ENCODE measurements at places on chromosomes 12 and 14.

DNA sequence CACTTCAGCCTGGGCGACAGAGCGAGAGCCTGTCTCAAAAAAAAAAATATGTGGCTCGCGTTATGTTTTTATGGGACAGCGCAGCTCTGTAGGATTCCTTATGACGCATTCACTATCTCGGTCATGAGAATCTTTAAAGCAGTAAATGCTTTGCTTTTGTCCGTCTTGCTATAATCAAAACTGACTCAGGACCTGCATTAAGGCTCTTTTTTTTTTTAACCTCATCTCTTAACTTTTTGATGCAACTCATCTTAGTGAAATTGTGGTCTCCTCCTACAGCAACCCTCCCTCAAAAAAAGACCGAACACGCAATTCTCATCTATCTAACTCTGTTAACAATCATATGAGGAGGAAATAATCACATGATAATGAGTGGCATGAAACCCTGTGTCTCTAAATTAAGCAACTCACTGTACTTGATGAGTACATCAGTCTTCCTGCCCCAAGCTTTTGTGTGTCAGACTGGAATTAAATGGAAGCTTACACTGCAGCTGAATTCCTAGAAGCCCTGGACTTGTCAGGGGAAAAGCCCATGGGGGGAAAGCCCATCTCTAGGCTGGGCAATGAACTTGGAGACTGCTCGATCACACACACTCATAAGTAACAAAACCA is 4.3 kb downstream of the P2RX4 start:
- DNase-seq, result peak; percentile 75

DNA sequence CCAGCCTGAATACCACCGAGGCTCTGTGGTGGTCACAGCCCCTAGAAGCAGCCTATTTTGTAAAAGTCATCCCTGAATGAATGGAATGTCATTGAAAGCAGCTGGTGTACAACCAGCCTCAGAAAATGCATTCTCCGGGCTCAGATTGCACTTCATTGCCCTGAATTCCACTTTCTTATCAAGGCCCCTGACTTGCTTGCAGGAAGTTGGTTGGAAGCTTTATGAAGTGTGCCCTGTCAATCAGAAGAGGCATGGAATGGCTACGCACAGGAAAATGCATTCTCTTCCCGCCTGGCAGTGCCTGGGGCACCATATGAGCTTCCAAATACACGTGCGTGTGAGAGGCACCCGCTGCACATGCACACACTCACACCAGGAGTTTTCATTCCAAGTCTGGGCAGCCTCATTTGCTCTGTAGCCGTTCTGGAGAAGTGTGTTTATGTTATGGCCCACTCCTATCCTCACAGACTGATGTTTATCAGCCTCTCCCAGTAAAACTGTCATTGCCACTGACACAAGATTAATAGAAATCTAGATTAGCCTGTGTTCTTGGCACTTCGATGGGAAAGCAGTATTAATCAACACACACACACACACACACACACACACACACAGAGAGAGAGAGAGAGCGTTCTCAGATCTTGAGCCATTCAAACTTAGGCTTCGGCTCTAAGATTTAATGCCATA is 63.9 kb downstream of the NUAK1 start:
- DNase-seq, result peak; percentile 68

GRCh38 chr12:125577334-125577733 is 512.1 kb downstream of the AACS start:
- no peak for DNase-seq

DNA sequence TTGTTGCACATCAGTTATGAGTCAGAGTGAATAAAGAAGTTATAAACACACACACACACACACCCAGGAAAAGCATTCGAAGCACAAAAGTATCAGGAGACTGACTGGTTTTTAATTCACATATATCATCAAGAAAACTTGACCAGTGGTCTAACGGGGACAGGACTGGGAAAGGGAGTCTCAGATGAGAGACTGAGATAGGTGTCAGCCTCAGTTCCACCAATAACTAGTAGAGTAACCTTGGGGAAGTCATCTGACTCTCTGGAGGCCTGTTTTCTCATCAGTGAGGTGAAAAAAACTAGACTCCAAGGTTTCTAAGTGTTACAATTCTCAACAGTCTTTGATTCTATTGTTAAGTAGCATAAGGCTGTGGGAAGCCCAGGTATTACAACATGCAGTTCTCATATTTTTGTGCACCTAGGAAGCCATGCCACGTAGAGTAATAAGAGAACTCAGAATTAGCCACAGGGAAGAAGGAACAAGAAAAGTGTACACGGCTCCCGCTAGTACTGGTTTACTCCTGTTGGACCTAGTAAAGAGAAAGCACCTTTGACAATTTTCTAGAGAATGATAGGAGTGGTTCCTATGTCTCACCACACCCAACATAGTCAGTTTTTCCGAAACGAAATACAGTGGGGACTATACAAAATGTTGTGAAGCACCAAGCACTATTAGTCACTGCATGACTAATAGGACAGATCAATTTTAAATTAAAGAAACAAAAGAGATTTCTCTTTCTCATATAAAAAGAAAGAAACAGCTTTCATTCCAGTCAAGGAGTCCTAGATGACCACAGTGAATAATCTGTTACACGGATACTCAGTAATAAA is 5.0 kb downstream of the PPTC7 start:
- DNase-seq, result peak; percentile 69

- peak; percentile 83 for DNase-seq
Measured at GRCh38 chr14:100012478-100013327, 52.5 kb upstream of the EVL start.

- DNase-seq, result peak; percentile 82
Measured at GRCh38 chr14:51424561-51425251, 184.7 kb downstream of the TMX1 start.

DNA sequence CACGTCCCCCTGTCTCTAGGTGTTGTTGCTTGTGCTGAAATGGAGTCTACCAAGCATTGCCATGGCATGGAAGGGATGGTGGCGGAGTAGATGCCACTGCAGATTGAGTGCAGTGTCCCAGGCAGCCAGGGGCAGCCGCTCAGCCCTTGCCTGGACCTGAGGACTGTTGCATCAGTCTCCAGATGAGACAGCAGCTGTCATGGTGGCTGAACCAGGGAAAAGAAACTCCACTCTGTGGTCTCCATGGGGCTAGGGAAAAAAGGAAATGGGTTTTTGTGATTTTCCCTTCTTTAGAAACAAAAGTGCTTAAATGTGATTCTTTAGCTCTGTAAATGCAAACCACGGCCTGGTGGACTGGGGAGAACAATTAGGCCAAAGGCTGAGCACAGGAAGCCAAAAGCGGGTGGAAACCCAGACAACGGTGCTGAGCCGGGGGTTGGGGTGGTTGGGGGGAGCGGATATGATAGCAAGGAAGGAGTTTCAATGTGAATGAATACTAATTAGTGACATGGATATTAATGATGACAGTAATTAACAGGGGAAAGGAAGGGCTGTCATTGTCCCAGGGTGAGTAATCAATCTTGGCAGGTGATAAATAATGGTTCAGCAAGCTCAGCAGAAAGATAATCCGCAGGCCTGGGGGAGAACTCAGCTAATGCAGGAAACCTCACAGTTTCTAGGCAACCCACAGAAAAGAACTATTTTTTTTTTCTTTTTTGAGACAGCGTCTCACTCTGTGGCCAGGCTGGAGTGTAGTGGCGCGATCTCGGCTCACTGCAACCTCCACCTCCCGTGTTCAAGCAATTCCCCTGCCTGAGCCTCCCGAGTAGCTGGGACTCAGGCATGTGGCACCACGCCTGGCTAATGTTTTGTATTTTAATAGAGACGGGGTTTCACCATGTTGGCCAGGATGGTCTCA is 442.6 kb downstream of the DPF3 start:
- no peak for DNase-seq

- peak; percentile 49 for DNase-seq
Measured at GRCh38 chr14:68891851-68892660, 87.0 kb downstream of the ACTN1 start.

- DNase-seq, result peak; percentile 30
Measured at GRCh38 chr12:4506870-4507269, 31.8 kb upstream of the RAD51AP1 start.

GRCh38 chr12:65889144-65889880 is 65.0 kb downstream of the HMGA2 start:
- DNase-seq, result no peak

GRCh38 chr12:4987076-4988046 is 56.3 kb upstream of the KCNA5 start:
- DNase-seq, result no peak

DNA sequence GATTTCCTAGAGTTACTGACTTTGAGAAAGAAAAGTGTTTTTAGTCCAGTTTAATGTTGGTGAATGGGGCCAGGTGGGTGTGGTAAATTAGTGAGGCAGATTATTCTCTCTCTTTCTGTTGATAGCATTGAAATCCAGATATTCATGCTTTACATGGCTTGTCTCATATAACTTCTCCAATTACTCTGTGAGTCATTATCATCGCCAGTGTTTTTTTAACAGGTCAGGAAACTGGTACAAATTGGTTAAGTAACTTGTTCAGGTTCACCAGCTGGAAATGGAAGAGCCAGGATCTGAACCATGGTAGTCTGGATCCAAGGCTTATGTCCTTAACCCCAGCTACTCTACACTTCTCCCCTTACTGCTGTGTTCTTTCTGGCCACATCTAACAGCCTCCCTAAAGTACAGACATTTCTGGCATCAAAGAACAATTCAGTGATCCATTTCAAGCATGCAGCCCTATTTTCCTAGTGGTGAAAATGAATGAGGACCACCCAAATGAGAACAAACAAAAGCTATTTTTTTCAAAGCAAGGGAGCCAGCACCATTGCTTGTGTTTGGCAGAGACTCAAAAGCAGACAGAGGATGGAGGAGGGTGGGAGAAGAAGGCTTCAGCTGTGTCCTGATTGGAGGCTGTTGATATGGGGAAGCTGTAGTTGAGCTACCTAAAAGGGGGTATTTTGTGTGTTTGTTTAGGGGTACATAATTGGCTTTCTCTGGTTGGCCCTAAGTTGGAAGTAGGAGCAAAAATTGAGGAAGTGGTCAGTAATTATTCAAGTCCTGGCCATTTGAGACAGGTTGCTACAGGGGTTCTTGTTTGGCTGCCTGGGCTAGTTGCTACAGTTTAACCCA is 1.7 kb downstream of the IRAK3 start:
- DNase-seq, result peak; percentile 37

DNA sequence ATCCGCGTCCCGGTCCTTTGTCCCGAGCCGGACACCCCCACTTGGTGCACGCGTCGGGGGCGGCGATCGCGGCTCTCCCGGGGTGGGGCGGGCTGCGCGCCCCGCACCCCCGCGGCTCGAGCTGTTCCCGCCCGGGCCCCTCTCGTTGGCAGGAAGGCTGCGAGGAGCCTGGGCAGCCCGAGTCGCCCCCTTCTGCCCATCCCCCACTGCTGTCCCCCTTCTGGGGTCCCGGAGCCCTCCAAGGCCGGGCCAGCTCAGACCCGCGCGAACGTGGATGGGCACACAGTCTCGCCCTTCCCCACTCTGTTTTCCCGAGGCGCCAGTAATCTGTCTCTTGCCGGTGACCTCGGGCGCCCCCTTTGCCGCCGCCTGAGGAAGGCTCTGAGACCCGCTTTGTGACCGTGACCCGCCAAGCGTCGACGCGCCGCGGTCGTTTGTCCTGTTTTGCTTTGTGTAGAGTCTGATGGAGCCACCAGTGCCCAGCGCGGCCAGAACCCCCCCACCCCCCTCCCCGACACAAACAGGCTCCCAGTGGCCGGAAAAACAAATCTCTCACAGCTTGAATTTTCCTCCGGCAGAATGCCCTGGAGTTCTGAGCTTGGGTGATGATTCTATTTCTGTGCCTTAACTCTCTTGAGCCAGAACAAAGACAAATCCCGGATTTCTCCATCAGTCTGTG is 610 bp downstream of the C14orf132 start:
- peak; percentile 28 for DNase-seq

DNA sequence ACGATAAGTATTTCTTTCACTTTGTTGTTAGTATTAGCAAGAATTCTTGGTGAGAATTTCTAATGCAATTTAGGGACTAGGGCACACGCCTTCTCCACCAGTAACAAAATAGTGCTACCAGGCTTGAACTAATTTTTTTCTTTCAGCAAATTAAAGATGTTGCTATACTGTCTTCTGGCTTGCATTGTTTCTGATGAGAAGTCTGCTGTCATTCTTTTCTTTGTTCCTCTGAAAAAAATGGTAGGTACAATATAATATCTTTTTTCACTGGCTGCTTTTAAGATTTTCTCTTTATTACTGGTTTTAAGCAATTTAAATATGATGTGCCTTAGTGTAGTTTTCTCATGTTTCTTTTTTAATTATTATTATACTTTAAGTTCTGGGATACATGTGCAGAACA is 171.2 kb downstream of the PCNX1 start:
- peak; percentile 7 for DNase-seq

DNA sequence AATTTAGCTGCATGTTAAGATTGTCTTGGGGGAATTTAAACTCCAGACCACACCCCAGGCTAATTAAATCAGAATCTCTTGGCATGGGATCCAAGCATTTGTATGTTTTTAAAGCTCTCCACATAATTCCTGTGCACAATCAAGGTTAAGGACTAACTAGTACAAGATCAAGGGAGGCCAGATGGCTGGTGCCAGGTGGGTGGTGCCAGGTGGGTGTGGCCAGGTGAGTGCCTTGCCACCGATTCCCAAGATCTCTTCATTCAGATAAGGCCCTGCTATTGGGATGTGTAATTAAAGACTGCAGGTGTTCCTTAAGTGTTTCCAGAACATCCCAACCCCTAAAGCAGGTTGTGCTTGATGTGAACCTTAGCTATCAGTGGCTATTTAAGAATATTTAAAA is 75.1 kb downstream of the NRXN3 start:
- DNase-seq, result no peak

DNA sequence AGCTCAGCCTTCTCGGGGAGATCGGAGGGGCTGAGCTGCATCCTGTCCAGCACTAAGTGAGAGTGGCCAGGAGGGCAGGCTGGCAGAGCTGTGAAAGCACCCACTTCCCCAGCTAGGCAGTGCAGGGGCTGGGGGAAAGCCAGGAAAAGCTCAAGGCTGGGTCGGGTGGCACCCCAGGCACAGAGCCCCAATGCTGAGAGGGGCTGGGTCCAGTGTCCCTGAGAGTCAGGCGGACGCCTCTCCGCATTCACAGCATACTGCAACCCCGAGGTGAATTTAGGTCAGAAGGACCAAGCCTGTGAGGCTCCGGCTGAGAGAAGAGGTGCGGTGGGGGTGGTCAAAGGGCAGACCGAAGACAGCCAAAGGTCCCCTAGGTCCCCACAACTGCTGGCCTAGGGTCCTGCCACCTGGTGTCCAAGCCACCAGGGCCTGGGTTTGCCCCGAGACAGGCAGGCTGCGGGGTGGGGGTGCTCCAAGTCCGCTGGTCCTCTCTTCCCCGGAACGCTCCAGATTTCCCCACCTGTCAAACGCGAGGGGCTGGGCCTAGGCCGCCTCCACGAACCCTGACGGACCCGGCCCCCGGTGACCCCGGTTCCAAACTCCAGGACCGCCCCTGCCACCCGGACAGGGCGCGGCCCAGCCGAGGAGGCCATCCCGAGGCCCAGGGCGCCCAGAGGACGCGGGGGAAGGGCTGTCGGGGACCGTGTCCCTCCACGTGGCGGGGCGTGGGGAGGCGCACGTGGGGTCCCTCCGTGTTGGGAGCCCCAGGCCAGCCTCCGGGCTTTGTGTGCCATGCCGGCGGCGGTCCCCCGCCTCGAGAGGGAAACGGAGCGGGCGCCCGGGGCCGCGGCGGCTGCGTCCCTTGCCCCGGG is 527 bp downstream of the CAMKK2 start:
- no peak for DNase-seq

Data from fibroblast of pulmonary artery (primary cell).